ENCODE measurements at places on chromosomes 13 and 19.
A peak's percentile ranks its signal among the peaks of the same experiment; 100 is the strongest.

DNA sequence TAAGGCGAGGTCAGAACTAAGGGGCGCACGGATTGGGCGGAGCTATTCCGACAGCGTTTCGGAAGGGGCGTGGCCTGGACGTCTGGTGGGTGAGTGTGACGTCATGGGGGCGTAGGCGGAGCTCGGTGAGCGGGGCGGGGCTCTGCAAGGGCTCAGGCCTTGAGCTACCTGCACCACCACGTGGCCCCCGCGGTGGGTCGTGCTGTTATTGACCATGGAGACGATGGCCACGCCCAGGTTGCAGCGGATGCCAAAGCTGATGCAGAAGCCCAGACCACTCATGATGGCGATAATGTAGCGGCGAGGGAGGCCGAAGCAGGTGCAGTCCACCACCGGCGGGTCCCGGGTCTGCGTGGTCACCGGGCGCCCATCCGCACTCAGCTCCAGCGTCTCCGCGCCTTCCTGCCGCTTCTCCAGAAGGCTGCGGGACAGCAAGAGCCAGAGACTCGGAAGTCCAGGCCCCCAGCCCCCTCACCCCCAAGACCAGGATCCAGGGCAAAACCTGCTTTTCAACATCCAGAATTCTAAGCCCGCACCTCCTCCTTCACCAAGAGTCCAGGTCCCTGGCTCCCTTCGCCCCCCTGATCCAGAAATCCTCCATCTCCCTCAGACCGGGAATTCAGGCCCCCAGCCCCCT is 4.8 kb downstream of the SLC17A7 start:
- DNase-seq, result peak; percentile 35

GRCh38 chr19:12777217-12778016 is 2.1 kb upstream of the HOOK2 start:
- peak; percentile 65 for DNase-seq

DNA sequence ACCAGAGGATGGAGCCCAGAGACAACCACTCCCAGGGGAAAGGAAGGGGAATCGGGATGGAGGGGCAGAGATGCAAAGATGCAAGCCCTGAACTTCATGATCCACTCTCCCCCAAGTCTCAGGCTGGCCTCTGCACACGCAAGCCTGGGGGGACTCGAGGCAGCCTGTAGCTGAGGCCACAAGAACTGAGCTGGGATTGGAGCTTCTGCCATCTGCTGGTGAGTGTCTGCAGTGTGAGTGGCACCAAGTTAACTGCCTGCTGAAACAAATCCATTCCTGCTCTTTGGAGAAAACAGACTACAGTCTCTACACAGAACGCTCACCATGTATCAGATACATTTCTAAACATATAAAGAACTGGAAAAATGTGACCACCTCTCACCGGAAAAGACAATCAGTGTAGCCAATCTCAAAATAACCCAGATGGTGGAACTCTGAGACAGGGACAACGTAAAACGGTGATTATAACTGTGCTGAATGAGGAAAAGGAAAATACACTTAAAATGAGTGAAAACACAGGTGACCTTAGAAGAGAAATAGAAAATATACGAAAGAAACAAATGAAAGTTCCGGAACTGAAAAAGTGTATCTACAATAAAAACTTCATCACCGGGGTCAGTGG is 62.1 kb downstream of the KLF2 start:
- DNase-seq, result no peak

- no peak for DNase-seq
Observed at GRCh38 chr13:100106005-100106404, 17.1 kb downstream of the PCCA start.

DNA sequence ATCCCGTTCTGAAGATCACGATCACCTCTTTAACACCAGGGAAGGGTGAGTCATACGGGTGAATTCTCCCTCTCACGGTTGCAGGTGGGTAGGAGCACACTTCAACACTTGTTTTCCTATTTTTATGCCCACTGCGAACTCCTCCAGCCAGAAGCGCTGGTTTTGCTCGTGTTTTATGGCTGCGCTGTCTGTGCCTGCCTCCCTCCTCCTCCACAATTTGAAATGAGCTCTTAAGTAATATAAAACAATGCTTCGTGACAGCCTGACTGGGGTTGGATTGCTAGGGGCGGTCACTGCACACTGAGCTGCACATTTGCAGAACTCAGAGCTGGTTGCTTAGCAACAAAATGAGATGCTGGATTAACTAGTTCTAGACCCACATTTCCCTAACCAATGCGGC is 12.9 kb downstream of the CCDC70 start:
- no peak for DNase-seq

DNA sequence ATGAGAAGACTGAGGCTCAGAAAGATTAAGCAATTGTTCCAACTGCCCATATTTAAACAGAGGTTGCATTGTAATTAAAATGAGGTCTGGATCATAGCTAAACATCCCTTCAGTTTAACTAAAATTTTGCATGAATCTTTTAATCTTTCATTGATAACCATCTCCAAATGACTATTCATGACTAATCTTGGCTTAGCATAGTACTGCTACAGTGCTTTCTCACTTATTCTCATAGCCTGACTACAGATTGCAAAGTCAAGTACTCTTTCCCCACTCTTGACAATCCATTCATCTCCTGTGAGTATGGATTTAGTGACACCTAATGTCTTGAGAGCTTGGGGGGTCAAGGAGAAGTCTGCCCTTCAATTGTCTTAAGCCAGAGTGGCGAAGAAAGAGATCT is 258.4 kb downstream of the RFC3 start:
- no peak for DNase-seq

- DNase-seq, result peak; percentile 40
Observed at GRCh38 chr19:611481-611868, 21.8 kb downstream of the HCN2 start.

DNA sequence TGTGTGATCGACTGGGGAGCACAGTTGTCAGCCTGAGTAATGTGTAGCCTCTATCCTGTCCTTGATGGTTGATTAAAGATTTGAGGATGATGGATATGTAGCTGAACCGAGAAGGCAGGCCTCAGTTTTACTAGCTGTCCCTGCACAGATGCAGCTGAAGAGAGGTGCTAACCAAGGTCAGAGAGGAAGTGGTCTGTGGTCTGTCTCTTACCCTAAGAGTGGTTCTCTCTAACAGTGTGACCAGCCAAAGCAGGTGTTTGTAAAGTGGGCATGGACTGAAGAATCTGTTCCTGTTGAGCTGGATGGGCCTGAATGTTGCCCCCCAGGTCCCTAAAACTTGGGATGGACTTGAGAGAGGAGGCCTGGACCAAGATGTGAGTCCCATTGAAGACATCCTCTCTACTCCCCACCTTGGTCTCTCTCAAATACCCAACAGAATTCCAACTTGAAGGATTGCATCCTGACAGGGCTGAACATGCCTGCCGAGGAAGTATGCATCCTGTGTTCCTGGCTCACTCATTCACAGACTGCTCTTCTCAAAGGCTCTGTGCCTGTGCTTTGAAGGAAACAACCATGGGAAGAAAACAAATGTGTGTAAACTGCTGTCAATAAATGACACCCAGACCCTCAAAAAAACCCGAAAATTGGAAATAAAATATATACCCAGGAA is 223.8 kb downstream of the MAB21L1 start:
- no peak for DNase-seq

DNA sequence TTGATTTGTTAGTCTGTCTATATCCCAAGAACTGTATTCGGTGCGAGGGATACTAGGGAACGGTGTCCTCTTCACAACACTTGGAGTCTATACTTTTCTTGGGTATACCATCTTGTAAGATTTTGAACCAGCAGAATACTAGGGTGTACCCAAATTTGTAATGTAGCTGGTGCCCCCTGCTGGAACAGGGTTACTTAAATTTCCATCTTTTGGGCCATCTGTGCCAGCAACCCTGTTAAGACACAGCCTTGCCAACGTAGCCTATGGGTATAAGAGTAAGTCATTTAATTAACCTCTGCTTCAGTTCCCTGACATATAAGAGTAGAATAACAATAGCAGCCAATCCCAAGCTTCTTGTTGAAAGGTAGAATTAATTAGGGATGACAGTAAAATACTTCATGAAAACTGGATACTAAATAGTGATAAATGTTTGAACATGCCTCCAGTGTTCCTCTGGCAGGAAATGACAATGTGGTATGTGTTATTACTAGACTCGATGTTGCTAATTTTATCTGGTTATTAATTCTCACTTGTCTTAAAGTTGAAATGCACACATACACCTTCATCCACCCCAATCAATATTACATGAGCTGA is 607.6 kb downstream of the FGF9 start:
- peak; percentile 11 for DNase-seq

GRCh38 chr19:35783469-35784434 is 8.4 kb downstream of the ARHGAP33 start:
- no peak for DNase-seq

DNA sequence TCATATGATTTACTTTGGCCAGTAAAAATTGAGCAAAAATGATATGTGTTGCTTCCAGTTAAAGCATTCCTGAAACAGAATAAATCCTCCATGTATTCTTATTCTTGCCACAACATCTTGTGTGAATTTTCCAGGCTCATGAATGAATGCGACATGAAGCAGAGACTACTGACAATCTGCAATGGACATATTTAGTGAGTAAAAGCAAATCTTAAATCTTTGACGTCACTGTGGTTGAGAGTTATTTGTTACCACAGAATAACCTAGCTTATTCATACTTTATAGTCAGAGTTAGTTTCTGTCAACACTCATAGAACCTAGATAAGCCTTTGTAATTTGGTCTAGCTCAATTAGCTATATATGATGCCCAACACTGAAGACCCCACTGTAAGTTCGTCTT is 1443.1 kb downstream of the PCDH9 start:
- no peak for DNase-seq

- no peak for DNase-seq
Observed at GRCh38 chr13:66842766-66843165, 387.4 kb downstream of the PCDH9 start.

- no peak for DNase-seq
Observed at GRCh38 chr19:12075538-12076139, 11.1 kb downstream of the ZNF844 start.

DNA sequence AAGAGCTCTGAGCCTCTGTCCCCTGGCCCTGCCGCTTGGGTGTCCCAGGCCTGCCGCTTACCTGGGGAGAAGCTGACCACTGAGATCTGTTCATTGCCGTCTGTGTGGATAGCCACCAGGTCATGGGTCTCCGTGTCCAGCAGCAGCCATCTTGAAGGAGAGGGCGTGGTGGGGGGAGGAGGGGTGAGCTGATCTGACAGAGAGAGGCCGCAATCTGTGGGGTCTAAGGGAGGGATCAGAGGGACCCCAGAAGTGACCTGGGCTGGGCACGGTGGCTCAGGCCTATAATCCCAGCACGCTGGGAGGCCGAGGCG is 14.6 kb upstream of the GPR4 start:
- DNase-seq, result no peak

DNA sequence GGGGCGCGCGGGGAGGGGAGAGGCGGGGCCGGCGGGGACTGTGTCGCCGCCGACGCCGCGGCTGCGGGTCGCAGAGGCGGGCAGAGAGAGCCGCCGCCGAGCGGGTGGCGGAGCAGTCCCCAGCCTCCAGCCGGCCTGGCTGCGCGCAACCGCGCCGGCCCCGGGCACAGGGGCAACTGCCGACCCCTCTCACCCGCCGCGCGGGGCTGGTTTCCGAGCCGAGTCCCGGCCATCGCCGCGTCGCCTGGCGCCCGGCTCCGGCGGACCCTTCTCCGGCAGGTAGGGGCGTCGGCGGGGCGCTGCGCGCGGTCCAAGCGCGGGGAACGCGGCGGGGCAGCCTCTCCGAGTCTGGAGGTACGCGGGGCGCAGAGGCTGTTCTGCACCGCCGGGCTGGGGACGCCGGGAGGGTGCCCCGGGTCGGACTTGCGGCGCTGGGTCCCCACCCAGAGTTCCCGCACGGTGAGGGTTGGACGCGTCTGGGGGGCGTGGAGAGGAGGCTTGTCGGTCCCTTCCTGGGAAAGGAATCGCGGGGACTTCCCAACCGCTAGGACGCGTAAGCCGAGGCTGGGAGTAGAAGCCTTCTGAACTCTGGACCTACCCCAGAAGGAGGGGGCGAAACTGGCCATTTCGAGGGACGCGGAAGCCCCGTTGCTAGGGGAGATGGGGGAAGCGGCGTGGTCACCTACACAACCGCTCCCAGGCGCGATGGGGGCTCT is 133.6 kb upstream of the MYO16 start:
- DNase-seq, result no peak

DNA sequence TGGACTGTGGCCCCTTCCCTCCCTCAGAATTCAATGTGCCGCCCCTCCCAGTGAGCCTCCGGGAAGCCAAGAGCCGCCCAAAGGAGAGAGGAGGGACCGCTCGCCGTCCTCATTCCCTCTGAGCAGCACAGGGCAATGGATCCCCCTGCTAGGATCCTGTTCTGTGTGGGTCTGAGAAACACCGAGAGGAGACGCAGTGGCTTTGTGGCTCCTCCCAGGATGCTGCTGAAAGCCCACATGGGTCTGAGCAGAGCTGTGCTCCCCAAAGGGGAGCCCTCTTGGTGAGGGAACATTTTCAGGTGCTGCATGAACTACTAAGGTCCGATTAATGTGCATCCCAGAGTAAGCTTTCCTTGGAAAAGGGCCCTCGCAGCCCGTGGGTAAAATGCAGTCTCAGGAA is 30.4 kb downstream of the DHRS12 start:
- no peak for DNase-seq

DNA sequence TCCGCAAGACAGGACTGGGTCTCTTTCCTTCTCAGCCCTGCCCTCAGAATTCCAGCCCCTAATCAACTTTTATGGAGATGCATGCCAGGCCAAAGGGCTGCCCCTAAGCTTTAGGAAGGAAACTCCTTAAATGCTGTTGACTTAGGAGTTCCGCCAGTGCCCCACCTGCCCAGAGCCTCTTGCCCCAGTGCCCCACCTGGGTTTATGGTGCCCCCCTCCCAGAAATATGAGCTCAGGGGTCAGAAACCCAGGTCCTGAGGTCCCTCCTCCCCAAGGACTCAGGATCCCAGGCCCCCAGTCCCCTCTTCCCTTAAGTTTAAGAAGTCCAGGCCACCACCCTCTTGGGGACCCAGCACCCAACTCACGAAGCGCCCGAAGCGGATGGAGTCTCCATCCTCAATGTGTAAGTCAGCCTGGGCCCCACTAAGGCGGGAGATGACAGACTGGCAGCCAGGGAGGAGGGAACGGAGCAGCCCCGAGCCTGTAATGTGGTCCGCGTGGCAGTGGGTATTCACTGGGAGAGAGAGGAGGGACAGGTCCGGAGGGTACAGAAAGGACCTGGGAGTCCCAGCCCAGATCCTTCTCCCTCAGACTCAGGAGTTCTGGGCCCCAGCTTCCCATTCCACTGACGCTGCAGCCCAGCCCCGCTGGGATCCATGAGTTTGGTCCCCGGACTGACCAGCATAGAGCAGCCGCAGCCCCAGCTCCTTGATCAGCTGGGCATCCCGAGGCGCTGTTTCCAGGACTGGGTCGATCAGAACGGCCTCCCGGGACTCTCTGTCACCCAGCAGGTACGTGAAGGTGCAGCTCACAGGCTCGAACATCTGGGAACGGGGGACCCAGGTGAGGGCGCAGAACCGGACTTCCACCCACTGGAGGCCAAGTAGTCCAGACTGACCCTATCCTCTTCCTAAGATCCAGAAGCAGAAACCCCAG is 897 bp downstream of the ETHE1 start:
- no peak for DNase-seq

- no peak for DNase-seq
Observed at GRCh38 chr19:4363571-4364304, 20.4 kb downstream of the MPND start.

Measured in stimulated activated CD4-positive, alpha-beta T cell treated with anti-CD3 and anti-CD28 coated beads, Interleukin-15, amount 100 ng/mL, for 1 hour (primary cell).